Kidney epithelial cell (primary cell): ENCODE measurements at places on chromosomes 16 and 17.

DNA sequence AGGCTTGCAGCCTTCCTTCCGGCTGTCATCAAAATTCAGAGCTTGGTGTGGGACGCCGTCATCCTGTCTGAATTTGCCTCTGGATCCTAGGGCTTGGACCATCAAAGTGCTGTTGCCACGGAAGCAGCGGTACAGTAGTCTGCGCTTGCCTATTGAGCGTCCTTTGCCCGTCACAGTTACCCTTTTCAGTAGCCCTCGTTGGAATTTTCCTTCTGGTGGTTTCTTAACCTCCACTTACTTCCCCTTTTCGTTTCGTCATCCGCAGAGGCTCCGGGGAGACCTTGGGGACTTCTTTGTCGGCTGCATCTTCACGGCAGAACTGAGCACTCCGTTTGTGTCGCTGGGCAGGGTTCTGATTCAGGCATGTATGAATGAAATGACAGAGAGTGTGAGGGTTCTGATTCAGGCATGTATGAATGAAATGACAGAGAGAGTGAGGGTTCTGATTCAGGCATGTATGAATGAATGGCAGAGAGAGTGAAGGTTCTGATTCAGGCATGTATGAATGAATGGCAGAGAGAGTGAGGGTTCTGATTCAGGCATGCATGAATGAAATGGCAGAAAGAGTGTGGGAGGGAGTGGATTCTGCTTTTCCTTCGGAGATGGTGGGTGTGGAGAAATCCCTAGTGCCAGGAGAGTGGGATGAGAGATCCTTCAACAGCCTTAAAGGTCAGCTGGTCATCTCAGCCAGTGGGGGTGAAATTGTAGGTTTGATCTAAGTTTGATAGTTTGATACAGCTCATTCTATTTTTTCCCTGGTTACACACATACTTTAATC is 8.0 kb downstream of the TLCD3A start:
- DNase-seq, result no peak

DNA sequence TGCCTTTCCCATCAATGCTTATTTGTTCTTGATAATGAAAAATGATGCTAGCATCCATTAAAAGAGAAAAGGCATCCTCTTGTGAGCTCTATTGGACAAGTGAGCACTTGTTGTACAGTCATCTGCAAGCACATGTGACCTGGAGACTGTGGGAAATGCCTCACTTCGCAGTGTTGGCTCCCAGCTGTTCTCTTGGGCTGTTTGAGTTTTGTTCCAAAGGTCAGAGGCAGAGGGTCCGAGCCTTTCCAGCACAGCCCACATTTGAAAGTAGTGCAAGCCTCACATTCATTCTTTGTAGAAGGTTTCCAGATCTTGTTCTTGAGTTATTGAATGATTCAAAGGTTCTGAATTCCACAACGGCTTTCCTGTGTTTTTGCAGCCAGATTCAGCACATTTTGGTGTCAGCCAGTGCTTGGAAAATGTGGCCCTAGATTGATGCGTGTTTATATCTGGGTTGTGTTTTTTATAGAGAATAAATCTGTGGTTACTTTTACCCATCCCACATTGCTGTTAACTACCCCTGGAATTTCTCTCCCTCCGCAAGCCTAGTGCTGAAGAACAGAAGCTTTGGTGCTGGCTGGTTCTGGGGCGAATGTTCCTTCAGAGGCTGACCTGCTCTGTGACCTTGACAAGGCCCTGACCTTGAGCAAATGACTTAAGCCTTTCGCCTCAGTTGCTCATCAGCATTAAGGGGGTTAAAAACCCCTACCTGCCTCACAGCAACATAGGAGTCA is 49.8 kb downstream of the CDH1 start:
- no peak for DNase-seq

- no peak for DNase-seq
These were observed 262.3 kb downstream of the SOX9 start for GRCh38 chr17:72382971-72383722.

- peak; percentile 5 for DNase-seq
These were observed 83.5 kb upstream of the IRX5 start for GRCh38 chr16:54847207-54847606.
